ENCODE measurements at places on chromosomes 3 and 15.

DNA sequence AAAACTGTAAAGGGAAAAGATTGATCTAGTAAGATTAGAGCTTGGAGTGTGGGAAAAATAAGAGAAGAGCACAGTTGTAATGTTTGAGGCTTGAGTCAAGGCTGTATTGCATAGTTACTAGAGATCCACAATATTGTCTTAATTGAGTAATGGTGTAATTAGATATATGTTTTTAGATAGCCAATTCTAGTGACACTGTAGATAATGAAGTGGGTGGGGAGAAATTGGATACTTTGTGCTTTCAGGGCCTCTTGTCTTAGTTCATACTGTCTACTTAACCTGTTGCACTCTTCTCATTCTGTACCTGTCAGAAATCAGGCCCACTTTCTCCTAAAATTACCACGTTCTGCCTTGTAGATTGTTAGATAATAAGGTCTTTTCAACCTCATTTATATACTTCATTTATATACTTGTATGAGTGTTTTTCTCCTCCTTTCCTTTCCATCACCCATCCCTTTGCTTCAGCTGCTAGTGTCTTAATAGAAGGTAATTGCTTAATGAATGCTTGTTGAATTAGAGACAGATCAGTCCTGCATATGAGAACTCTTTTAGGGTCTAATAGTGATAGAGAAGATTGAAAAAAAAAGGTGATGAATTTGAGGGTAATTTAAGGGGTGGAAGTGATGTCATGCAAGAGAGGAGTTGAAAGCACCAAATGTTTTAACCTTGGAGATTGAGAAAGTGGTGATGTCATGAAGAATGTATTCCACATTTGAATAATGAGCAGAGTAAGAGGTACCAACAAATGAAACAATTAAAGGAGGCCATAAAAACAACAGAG is 32.0 kb downstream of the PIK3CA start:
- DNase-seq, result no peak

DNA sequence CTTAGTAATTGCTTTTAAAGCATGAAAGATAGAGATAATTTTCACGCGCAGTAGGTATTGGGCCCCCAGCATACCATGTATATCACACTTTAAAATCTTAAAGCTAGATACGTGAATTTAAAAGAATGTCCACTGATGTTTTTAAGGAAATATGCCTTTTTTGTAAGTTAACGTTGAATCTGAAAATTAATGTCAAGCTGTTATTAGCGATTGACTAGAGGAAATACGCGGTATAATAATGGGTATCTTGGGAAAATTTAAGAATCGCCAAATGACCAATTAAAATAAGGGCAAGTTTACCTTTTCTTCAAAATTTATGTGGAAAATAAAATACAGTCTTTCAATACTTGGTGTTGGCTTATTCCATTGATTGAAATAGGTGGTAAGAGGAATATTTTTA is 13.3 kb upstream of the CHD2 start:
- DNase-seq, result no peak

DNA sequence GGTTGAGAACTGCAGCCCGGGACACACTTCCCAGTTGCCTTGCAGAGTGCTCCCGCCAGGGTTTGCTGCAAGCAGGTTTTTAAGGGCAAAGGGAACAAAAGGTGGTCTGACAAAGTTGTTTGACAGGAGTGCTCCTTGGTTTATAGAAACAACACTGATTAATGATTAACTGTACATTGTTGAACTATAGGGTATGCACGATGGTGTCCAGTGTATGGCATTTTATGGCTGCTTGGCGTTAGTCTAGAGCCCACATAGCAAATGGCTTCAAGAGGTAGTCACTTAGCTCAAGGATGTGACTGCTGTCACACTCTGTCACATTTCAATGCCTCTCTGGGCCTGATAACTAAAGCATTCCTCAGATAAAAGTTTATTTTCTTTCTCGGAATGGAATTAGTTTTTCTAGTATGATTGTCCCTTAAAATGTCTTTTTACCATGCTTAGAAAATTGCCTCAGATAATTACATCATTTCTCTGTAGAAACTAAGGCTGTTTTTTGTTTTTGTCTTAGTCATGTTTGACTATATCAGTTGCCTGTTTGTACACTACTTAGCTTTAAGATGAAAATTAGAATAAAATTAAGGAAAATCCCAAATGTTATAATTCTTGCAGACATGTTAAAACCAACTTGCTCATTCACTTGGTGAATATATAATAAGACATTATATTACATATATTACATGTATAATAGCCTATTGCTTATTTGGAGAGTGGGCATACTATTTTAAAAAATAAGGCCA is 61.3 kb upstream of the GATM start:
- peak; percentile 22 for DNase-seq

DNA sequence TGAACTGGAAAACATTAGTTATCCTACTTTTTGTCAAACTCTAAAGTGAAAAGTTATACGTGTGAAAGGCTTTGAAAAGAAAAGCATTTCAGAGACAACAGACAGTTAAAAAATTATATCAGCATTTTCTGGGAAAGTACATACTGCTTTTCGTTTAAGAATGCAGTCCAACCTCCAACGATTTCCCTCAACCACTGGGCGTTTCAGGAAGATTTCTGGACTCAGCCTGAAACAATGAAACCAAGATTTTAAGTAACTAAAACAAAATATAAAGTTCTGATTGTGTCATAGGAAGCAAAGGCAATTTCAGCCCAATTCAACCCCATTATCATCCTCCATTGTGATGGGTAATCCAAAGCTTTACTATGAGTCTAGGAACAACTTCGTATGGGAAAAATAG is 110.7 kb downstream of the PLD1 start:
- no peak for DNase-seq

DNA sequence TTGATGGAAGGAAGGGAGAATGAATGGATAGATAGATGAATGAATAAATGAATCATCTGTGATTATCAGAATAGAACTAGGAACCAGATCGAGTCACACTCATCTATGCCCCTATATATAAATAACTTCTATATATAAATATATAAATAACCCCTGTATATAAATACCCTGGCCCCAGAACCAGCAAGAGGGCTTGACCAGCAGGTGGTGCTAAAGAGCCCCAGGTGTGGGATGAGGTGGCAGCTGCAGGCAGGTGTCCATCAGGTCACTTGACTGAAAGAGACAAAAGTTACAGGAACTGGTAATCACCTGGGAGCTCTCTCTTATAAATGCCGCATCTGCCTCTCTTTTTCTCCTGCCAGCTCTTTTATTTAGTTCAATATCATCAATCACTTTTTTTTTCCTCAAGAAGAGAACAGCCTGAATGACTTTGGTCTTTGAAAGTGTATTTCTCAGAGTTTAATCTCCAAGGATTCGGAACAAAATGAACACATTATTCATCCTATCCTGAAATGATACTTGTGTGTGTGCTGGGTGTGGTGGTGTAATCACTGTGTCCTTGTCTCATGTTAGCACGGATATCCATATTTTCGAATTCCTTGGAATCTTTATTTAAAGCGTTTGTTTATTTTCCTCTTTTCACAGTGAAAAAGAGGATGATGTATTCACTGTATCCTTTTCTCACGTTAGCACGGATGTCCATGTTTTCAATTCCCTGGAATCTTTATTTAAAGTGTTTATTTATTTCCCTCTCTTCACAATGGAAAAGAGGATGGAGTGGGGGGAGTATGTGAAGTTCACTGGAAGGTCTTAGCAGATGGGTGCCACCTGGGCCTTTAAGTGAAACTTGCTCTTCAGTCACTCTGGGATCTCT is 35.4 kb upstream of the ATG7 start:
- DNase-seq, result peak; percentile 23

DNA sequence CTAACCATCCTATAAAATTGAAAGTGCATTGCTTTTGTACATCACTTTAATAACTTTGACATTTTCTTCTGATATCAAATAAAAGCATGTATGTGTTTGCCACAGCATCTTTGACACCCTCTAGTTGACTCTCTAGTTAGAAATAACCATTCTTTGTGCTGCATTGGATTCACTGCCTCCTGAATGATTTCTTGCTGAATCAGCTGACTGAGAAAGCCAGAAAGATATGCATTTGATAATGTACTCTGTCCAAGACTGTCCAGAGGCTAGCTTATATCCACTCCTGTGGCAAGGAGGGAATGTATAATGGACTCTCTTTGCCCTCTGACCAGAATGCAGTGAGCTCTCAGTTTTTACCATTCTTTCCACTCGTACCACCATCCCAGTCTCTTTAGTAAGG is 6.2 kb downstream of the RAB11A start:
- no peak for DNase-seq

DNA sequence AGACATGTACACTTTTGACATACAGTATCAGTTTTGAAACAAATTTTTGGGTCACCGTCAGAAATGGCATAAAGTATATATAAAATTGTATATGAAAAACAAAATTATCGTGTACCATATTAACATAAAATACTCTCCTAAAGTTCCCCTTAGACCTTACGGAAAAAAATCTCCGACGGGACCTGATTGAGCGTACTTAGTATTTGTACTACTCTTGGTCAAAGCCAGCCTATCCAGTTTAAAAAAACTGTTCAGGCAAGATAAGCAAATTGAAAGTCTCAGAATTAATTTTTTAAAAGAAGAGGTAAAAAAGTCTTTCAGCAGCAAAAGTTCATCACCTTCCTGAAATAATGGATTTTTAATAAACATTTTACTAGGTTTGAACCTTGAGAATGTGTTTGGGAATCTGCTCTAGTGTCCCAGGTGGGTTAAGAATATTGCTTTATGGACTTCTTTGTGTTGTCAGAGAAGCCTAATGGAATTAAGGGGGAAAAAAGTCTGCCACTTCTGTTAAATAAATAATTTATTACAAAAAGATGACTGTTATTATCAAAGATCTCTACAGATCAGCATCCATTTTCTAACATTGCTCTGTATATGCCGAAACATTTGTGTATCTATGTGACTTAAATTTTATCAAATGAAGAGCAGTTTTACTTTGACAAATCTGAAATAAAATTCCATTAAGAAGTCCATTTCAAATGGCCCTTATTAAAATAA is 48.6 kb downstream of the ZBTB20 start:
- DNase-seq, result no peak

DNA sequence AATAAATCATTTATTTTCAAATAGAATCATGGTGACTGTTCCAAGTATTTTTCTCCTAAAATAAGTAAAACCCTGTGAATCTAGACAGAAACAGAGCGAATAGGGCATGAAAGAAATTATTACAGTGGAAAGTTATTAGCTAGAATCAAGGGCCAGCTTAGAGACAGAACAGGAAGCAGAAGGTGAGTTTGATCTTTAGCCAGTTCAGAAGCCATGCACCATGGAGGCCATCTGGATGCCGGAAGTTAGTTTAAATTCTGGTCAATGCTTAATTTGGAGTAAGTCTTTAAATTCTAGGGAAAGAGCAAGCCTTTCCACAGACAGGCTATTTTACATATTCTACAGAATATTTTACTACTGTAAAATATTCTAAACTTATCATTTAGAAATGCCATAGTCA is 574.8 kb downstream of the CADM2 start:
- no peak for DNase-seq

GRCh38 chr3:137121704-137122314 is 164.0 kb downstream of the IL20RB start:
- DNase-seq, result peak; percentile 20

- DNase-seq, result no peak
Observed at GRCh38 chr15:58273104-58273503, 134.9 kb downstream of the AQP9 start.

DNA sequence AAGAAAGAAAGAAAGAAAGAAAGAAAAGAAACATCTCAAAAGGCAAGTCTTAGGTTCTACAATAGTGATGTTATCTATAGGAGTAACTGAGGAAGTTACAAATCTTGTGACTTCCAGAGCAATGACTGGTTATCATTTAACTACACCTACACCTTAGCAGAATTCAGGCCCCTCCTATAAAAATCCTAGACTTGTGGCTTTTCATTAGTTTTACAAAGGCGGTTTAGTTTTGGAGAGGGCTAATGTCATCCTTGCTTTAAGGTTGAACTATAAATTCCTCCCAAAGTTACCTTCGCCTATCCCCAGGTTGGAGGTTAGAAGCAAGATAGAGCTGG is 4.1 kb upstream of the SCAP start:
- no peak for DNase-seq

- no peak for DNase-seq
Observed at GRCh38 chr3:150861851-150862250, 43.4 kb downstream of the MINDY4B start.

DNA sequence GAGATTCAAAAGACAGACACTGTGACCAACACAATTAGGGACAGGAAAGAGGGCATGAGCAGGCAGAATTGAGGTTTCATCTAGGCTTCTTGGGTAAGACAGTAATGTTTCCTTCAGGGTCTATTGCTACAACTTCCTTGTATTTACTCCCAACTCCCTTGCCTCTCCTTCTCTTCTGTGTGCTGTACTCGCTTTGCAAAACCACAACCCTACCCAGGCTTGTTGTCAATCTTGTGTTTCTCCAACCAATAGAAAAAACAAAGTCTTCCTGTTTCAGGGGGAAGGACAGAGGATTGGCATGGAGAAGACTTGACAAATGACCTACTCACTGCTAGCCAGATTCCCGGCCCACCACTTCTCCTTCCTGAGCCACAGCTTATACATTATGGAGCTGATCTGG is 36.3 kb upstream of the MASP1 start:
- no peak for DNase-seq

- no peak for DNase-seq
Observed at GRCh38 chr3:101828691-101829436, 20.4 kb upstream of the NFKBIZ start.

- DNase-seq, result no peak
Observed at GRCh38 chr3:122416966-122417365, 1.1 kb upstream of the WDR5B start.

- DNase-seq, result no peak
Observed at GRCh38 chr3:160841455-160841854, 85.4 kb downstream of the PPM1L start.

DNA sequence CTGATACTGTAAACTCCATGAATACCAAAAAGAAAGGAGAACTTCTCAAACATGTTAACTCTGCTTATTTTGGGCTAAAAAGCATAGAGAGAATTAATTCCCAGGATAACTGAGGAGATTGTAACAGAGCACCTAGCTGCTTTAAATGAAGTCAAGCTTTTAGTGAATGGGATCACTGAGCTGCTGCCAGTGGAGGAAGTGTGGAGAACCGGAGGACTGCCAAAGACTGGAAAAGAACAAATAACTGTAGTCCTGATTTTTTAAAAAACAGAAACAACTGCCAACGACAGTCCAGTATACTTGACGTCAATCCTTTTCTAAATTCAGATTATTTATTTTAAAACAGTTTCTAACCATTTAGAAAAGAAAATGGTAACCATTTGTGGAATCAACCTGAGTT is 3.3 kb downstream of the C3orf70 start:
- no peak for DNase-seq

DNA sequence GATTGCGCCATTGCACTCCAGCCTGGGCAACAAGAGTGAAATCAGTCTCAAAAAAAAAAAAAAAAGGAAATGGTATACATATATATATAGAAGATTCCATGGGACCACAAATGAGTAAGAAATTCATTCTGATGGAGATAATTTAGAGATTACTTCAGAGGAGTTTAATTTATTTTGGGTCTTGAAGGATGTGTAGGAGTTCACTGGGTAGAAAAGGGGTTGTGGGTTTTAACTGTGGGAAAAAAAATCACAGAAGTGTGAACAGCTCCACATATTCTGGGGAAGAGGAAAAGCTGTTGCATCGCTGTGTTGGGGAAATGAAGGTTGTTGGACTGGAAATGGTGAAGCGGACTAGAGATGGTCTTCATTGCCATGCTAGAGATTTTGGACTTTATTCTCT is 4.1 kb upstream of the ICE2 start:
- no peak for DNase-seq

- DNase-seq, result peak; percentile 59
Observed at GRCh38 chr3:81816473-81817250, 55.2 kb upstream of the GBE1 start.
